Left hindlimb (tissue), 1 donor: ENCODE measurements at places on chromosomes 3 and 15.
A peak's percentile ranks its signal among the peaks of the same experiment; 100 is the strongest.

GRCh38 chr3:15345608-15346137, 13.3 kb upstream of the SH3BP5 start:
- no peak for DNase-seq

DNA sequence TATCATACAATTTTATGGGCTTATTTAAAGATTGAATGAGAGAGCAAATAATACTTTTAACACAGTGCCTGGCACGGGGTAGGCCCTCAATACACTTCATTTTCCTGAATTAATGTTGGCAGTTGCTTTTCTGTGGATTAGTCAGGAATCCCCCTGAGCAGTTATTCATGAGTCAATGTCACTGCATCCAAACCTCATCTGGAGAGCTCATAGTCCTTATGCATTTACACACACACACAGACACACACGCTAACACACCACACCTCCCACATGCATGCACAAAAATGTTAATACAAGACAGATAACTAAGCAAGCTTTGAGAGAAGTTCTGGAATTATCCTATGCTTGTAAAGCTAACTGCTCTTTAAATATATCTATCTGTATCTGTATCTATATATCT, 34.0 kb upstream of the TNFAIP8L3 start:
- no peak for DNase-seq

DNA sequence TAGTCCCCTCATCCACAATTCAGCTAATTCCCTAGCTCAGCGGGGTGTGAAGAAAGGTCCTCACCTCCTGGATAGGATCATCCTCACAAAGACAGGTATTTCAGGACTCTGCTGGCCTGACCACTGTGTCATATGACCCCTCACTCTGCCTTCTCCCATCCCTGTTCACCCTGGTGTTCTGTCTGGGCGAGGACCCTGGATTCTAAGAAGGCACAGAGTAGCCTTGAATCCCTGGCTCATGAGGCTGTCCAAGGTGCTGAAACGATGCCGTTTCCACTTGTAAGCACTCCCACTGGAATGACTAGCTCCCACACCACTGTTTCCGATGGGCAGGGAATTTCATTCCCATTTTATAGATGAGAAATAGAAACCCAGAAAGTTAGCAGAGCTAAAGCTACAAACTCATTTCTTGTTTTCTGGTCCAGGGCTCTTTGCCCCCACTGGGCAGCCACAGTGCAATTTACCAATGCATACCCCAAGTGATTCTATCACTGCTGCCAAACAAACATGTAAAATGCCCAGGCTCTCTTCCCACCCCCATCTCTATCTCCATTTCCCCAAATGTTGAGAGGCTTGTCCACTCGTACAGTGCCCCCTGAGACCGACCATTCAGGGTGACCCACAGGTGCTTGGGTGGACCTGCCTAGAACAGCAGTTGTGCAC, 83.2 kb downstream of the RAB11A start:
- peak; percentile 62 for DNase-seq

DNA sequence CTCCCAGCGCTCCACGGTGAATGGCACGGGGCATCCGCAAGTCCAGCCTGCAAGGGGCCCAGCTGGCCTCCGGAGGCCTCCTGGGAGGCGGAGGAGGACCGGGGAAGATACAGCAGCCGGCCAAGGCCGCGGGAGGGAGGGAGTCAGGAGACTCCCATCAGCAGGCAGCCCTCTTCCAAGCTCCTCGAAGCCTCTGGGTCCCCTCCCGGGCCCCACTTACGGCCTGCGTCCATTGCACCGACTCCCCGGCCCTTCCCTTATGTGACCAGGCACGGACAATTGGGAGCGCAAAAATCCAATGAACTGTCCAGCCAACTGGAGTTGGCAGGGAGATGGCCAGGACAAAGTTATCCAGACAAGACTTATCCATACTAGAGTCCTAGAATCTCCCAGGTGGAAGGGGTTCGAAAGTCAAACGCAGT, 668 bp downstream of the MFGE8 start:
- no peak for DNase-seq

DNA sequence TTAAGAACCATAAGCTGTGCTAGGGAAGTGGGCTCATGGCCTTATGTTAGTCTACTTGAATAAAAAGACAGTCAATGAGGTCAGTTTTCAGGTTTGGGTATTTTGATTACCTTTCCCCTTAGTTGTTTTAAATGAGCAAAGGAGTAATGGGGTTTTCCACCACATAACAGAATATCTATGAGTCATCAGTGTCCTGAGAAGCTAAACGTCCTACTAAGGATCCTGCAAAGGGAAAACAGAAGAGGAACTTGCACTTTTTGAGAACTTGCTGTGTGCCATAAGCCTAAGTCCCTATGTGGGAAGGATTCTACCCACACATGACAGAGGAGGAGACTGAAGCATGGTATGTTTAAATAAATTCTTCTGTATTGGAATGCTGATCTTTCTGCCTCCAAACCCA, 292.8 kb upstream of the TMC3 start:
- DNase-seq: no peak

DNA sequence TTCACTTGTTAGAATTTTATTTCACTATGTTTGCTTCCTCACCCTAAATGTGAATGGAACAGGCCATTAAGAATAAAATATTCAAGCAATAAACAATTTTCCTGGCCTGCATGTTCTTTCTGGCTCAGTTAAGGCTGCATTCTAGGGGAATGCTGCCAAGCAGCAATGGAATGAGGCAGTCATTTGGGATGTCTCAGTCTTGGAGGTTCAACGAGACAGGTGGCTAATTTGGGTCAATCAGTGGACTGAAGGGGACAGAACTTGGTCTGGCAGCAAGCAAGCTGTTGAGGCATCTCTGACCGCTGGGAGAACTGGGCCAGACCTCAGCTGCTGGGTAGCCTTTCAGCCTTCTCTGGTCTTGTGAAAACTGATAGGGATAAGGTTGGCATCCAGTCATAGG, 241.6 kb downstream of the NLGN1 start:
- DNase-seq: no peak

DNA sequence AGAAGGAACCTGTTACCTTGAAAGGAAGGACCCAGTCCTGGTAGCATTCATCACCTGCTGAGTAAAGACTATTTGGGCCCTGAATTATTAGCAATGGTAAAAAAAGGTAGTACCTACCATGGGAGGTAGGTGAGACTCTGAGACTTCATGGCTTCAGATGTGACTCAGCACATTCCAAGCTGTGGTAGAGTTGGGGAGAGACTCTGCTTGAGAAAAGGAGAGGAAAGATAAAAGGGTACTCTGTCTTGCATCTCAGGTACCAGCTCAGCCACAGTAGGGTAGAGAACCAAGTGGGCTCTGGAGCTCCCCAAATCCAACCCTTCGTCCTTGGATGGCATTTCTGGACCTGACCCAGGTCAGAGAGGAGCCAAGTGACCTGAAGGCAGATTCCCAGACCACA, 430.4 kb downstream of the TBL1XR1 start:
- no peak for DNase-seq

DNA sequence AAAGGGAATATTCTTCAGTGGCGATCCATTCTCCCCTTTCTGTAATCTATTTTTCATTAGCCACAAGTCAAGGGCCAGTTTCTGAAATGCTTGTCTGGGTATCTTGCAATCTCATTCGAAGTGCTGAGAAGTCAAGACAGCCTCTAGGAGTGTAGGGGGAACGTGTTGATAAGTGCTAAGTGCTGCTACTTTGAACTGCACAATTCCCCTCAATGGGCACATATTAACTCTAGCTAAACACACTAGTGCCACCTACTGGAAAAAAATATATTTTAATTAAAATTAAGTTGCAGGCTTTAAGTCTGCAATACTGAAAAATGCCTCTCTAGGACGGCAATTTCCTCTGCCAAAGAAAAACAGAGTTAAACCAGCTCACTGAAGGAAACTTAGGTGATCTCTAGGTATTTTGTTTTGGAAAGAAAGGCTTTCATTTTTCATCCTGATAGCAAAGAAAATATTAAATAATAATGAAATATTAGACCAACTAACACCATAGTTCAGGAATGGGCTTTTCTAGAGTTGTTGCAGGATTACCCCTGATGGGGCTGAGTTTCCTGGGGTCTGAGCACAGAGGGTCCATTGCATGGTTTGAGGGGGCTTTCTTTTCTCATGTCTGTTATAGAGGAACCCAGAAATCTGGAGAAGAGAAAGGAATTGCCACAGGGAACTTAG, 181.9 kb upstream of the KBTBD8 start:
- DNase-seq: no peak

DNA sequence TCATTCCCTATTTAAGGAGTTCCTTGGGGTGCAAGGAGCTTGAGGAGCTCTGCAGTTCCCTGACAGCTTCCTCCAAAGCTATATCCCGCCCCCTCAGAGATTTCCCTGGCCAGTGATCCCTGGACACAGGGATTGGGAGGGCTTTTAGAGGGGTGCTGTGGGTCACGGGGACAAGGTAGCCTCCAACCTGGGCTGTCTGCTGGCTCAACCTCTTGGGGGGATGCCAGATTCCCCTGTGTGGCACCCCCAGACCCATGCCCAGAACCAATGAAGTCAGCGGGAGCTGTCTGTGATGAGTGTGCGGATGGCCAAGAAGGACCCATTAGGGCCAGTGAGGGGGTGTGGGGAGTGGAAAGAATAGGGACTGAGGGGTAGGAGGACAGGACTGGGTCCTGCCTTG, 21.0 kb upstream of the ATP2B2 start:
- DNase-seq: no peak

DNA sequence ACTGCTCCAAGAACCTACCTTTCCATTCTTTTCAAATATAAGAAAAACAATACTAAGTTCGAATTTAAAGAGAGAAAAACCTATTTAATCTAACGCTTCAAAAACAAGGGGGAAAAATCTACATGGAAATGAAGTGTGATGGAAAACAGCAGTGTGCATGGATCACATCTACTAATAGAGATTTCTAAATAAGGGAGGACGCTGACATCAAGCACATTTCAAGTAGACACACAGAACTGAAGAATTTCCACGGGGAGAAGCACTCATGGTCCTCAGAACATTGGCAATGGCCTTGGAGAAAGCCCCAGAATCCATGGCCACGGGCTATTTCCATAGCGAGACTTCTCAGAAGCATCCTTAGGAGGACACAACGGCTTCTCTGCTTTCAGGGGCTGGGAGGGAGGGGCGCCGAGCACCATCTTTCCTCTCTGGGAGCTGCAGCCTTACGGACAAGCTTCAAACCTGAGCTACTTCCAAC, 1.0 kb downstream of the TASOR start:
- DNase-seq: no peak

DNA sequence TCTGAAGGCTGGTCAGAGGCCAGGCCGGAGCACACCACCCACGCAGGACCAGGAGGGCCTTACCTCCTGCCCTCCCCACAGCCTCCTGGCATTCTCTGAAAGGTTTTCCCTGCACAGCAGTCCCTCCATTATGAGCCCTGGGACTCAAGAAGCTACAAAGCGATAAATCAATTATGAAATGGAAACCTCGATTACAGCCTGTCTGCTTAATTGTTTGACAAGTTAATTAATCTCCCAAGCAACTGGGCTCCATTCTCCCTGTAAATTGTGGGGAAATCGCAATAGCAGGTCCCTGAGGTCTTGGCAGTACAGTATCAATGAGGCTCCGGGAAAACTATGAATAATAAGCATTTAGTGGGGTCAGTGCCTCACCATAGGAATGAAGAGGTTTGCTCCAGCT, 683.5 kb downstream of the NTRK3 start:
- DNase-seq: no peak

DNA sequence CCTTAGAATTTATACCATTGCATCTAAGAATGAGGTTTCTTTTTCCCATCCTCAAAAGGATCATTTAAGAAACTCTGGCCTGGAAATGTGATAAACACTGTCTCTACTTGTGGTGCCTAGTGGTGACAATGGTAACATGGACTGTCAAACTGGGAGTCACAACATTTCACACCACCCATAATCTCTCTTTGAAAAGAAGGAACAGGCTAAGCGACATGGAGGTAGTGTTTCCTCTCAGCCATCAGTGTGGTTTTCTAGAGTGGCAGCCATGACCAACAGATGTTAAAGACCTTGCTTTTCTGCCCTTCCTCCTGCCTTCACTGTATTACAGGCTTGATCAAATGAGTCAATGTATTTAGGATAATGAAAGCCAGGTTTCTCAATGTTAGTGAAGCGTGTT, 283.1 kb upstream of the STAC start:
- no peak for DNase-seq

- no peak for DNase-seq
Measured at GRCh38 chr3:87127281-87127680, 99.8 kb upstream of the CHMP2B start.

GRCh38 chr3:42518800-42519567, 16.5 kb downstream of the VIPR1 start:
- no peak for DNase-seq

- peak; percentile 25 for DNase-seq
Measured at GRCh38 chr3:38017445-38018295, 11.8 kb downstream of the PLCD1 start.

DNA sequence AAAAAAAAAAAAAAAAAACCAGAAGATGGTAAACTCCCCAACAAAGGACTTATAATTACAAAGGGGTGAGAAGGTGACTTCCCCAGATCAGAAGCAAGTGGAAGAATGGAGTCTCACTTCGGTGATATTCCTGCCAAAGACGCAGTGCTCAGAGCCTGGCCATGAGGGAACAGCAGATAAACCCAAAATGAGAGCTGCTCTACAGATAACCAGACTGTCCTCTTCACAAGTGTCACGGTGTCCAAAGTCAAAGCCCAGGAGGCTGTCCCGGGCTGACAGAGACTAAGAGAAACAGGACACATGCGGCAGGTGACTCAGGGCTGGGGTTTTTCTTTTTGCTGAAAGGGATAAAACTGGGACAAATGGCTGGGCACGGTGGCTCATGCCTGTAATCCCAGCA, 48.8 kb downstream of the HMCES start:
- no peak for DNase-seq
